Aorta (tissue), 5 donors: ENCODE measurements at places on chromosomes 3 and 15. TPM values are rescaled to one million over a fixed set of nuclear protein-coding genes. Genes with fewer than 3 reads are reported as not detected.

Gene LDHAL6B
- total RNA-seq = not detected

Gene CFAP92
- total RNA-seq = 1.2 TPM

Gene RARRES1
- 222 TPM for total RNA-seq

Gene AMT
- 3.6 TPM for total RNA-seq

Gene PYGO1
- total RNA-seq = 13.9 TPM

Gene DGKG
- 37.1 TPM for total RNA-seq

Gene APOD
- 596 TPM for total RNA-seq

Gene HTR3E
- total RNA-seq = not detected

Gene ACSBG1
- not detected for total RNA-seq
